GF-D8 (cell line): ENCODE measurements at places on chromosomes 7 and 10.

DNA sequence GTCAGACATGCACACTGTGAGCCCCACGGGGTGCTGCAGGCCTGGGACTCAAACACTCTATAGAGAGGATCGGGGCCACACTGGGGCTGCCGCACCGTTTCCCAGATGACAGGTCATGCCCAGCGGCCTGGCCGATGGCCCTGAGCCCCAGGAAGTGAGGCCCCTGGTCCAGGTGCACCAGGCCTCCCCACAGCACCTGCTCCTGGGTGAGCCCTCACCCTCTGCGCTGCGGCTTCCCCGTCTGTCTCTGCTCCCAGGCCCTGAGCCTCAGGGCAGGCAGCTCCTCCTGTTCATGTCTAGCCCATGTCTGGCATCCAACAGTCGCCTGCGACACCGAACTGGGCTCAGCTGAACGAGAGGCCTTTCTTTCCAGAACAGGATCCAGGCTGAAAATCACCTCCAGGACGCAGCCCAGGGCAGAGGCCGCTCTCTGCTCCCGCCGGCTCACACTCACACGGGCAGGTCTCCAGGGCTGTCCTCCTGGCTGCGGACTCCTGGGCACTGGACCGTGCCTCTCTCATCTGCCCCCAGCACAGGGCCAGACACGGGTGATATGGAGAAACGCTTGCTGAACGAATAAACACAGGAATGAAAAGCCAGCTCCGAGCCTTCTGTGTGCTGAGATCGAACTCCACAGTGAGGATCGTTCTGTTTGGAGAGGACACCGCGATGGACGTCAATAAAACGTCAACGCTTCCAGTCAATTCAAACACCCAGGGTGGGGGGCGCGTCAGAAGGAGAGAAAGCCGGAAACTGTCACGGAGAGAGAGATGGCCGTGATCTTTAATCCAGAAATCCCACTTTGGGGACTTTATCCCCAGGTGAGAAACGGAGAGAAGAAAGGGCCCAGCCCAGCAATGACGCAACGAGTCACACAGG is 202.4 kb downstream of the ELFN1 start:
- no peak for DNase-seq

DNA sequence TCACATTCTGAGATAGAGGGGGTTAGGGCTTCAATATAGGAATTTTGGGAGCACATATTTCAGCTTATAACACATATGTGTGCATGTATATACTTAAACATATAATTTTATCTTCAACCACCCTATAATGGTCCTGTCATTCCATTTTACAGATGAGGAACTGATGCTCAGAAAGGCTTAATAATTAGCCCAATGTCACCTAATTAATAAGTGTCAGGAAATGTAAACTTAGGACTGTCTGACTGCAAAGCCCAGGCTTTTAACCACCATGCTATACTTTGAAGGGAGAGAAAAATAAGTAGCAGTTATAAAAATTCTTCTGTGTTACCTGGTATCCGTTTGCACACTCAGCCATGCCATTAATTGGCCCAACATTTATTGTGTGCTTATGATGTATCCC is 172.6 kb downstream of the SKIDA1 start:
- DNase-seq = no peak

- DNase-seq = no peak
Observed at GRCh38 chr7:139583826-139584553, 60.5 kb downstream of the CLEC2L start.

GRCh38 chr7:55369427-55370400 is 4.6 kb downstream of the LANCL2 start:
- DNase-seq = no peak

DNA sequence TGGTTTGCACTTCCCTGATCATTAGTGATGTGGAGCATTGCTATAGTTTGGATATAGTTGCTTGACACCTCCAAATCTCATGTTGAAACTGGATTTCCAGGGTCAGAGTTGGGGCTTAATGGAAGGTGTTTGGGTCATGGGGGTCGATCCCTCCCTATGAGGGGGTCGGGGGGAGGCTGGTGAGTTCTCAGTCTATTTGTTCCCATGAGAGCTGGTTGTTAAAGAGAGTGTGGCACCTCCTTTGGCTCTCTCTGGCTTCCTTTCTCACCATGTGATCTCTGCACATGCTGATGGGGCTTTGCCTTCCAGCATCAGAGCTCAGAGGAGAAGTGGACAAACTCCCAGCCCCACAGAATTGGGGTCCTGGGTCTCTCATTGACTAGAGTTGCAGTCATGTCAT is 36.8 kb upstream of the BAMBI start:
- no peak for DNase-seq

- DNase-seq = no peak
Observed at GRCh38 chr7:121027761-121028669, 39.5 kb downstream of the CPED1 start.

DNA sequence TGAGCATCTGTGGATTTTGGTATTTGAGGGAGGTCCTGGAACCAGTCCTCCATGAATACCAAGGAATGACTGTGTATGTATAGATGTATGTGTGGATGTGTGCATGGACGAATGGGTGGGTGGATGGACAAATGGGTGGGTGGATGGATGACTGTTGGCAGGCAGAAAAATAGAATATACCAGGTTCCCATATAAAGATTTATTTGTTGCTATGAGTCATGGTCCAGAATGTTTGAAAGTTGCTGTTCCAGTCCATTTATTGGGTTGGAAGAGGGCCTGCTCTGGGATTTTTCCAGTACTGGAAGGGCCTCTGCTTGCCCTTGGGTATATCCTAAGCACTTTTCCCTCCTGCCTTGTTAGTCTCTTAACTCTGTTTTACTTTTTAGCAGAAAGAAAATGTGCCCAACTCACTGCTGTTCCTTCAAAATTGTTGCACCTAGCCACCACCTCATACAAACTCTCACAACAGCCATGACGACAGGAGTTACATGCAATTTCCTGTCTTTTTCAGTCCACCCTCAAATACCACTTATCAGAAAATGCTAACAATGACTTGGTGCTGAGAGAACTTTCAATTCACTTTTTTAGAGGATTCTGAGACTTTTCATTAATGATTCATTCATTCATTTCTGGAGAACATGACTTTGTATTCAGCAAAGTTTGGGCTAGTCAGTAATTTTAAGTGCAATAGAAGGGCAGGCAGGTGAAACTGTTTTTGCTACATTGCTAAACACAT is 108.1 kb downstream of the EEPD1 start:
- peak; percentile 45 for DNase-seq

DNA sequence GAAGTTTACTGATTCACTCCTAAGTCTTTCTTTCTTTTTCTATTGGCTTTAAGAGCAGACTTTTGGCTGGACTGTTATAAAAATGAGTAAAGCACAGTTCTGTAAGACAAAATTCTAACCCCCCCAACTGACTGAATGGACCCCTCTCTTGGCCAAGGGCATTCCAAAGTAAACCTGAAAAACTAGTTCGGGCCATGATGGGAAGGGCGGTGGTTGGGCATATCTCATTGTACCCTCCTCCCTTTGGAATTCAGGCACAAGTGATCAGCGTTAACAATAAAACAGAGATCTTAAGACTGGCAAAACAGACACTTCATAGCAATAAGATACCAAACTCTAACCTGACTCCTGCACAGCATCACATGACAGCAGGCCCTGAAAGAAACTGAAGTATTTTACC is 6.1 kb upstream of the KIF20B start:
- DNase-seq = no peak

DNA sequence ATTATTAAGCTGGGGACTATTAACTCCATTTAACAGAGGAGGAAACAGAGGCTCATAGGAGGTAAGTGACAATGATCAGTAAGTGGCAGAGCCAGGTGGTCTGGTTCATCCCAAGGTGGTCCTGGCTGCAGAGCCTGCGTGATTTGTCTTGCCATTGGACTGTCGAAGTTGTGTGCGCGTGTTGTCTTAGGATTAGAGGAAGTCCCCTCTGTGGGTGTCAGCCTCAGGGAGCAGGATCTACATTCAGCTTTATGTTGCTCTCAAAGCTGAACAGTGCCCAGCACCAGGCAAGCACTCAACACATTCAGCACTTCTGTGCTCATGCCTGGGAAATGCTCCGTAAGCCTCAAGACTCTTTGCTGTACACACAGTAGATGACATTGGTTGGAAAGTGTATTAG is 139.5 kb downstream of the HERPUD2 start:
- no peak for DNase-seq
